Breast epithelium (tissue), 4 donors: ENCODE measurements at places on chromosomes 13 and 19.

- DNase-seq, result no peak
Measured at GRCh38 chr13:111629457-111629856, 309.0 kb downstream of the TEX29 start.

DNA sequence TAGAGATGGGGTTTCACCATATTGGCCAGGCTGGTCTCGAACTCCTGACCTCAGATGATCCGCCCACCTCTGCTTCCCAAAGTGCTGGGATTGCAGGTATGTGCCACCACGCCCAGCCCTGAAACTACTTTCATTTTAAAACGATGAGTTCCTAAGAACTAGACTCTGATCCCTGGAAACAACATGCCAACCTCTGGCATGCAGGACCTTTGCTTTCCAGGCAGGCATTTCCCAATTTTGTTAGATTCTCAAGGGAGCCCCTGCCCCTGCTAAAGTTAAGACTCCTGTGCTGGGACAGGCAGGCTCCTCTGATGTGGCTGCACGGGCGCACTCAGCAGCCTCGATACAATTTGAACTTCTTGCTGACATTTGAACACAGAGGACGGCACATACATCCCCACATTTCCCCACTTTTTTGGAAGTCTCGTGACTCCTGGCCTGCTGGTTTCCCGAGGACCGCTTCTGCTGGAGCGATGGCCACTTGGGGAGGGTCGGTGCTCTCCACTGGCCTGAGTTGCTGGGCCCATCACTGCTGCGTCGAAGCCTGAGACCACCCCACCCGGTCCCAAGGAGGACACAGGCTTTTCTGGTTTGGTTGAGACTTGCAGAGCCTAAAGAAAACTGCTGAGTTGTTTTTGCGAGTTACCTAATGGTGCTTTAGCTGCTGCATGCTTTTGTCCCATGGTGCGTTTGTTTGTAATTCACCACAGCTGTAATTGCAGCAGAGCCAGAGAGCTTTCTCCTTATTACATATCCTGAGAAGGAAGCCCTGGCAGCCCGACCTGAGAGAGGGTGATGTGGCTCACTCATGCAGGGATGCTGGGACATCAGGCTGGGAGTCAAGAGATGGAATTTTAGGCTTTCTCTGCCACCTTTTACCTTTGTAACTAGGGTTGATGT, 8.2 kb downstream of the ATP11A start:
- no peak for DNase-seq

DNA sequence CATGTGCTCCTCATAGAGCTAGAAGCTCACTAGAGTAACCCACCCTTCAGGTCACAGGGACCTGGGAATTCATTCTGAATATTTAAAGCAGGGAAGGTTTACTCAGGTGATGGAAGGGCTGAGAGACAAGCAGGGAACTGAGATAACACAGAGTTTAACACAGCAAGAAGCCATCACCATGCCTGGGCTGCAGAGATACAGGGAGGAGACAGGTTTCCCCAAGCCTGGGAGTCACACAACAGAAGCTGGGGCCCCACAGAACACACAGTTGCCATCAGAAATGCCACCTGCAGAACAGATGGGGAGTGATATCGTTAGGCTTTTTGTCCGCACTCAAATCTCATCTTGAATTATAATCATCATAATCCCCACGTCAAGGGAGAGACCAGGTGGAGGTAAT, 7.9 kb upstream of the CYSLTR2 start:
- no peak for DNase-seq

DNA sequence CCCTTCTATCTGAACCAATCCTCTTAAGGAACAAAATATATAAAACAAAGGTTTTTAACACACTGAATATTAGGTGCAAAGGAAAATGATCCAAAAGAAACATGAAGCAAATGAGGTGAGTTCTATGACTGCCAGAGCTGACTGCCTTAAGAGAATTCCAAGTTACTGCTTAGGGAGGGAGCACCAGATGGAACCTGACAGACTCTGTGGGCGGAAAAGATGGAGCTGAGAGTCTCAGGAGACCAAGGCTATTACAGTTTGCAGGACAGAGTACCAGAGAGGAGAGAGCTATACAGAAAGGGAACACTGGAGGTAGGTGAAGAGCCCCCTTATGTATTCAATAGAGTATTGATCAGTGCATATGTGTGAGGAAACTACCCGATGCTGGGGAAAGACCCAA, 87.2 kb downstream of the B3GLCT start:
- no peak for DNase-seq

GRCh38 chr19:48480183-48480557, 11.0 kb downstream of the CYTH2 start:
- no peak for DNase-seq
